Urothelium cell line (cell line): ENCODE measurements at places on chromosomes 7 and 10.

GRCh38 chr7:34177476-34177875 lies 272.1 kb downstream of the BMPER start:
- DNase-seq, result no peak

DNA sequence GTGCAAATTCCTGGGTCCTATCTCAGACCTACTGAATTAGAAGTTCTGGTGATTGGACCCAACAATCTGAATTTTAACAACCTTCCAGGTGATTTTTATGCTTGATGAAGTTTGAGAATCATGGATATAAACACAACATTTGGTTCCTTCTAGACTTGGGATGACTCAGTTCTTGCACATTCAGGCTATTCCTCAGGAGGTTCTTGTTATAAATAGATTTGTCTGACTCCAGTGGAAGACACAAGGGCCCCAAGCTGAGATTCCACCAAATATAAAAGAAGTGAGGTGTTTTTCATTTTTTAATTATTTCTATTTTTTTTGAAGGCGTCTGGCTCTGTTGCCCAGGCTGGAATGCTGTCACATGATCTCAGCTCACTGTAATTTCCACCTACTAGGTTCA lies 9.4 kb upstream of the TAS2R16 start:
- DNase-seq, result peak; percentile 8

- DNase-seq, result no peak
Measured at GRCh38 chr7:16978358-16979244, 96.8 kb upstream of the AGR3 start.

GRCh38 chr7:112965506-112965905 lies 121.1 kb downstream of the GPR85 start:
- DNase-seq, result no peak

- no peak for DNase-seq
Measured at GRCh38 chr10:59000162-59000825, 176.1 kb upstream of the PHYHIPL start.

GRCh38 chr10:24882047-24882698 lies 70.2 kb downstream of the PRTFDC1 start:
- DNase-seq, result no peak

GRCh38 chr7:130758429-130759056 lies 24.5 kb upstream of the KLF14 start:
- DNase-seq, result peak; percentile 14

- DNase-seq, result no peak
Measured at GRCh38 chr7:37590824-37591223, 92.7 kb upstream of the GPR141 start.

GRCh38 chr10:56895306-56895705 lies 534.2 kb upstream of the ZWINT start:
- no peak for DNase-seq

DNA sequence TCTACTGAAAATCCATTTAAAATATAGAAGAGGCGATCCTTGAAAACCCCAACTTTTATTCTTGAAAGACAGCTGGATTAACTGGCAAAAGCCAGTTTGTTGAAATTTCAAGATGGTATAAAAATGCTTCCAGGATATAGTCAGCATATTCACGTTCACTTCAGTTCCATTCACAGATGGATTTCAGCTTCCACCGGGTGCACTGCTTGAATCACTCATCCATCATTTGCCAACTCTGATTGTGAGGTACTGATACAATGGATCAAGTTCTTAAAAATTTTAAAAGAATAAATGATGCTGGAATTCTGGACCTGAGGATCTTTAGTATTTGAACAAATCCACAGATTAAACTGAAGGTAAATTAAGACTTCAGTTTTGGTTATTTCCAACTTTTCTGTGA lies 2.4 kb downstream of the PURB start:
- no peak for DNase-seq

GRCh38 chr10:131452926-131453720 lies 141.6 kb upstream of the TCERG1L start:
- DNase-seq, result no peak
